ENCODE measurements at places on chromosomes 6 and 20.
A peak's percentile ranks its signal among the peaks of the same experiment; 100 is the strongest.

DNA sequence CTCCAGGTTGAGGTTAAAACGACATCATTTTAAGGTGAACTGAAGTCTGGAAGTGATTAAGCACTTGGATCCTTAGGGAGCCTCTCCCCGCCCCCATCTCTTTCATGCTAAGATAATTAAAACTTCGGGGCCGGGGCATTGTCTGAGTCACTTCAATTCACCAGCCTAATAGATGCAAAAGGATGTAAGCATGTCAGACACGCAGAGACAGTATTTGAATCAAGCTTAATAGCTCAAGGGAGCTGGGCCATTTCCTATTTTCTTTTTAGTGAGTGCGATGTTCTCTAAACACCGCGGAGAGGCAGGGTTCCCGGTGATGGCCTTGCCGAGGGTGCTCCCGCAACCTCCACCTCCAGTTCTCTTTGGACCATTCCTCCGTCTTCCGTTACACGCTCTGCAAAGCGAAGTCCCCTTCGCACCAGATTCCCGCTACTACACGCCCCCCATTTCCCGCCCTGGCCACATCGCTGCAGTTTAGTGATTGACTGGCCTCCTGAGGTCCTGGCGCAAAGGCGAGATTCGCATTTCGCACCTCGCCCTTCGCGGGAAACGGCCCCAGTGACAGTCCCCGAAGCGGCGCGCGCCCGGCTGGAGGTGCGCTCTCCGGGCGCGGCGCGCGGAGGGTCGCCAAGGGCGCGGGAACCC is 516 bp upstream of the IRF4 start:
- no peak for DNase-seq

- no peak for DNase-seq
These were observed 89.8 kb downstream of the MDN1 start for GRCh38 chr6:89729818-89730217.

DNA sequence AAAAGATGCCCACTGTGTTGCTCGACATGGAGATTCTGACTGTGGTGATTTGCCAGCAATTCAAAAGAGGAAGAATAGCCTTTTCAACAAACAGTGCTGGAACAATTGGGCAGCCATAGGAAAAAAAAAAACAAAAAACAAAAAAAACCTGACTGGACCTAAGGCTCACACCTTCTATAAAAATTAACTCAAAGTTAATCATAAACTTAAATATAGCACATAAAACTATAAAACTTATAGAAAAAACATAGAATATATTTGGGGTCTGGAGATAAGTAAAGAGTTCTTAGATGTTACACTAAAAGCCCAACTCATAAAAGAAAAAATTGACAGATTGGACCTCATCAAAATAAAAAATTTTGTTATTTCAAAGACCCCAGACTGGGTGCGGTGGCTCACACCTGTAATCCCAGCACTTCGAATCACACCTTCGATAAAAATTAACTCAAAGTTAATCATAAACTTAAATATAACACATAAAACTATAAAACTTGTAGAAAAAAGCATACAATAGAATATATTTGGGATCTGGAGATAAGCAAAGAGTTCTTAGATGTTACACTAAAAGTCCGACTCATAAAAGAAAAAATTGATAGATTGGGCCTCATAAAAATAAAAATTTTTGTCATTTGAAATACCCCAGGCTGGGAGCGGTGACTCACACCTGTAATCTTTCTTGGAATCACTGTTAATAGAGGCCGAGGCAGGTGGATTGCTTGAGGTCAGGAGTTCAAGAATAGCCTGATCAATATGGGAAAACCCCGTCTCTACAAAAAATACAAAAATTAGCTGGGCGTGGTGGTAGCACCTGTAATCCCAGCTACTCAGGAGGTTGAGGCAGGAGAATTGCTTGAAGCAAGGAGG is 115.6 kb upstream of the FAM83B start:
- DNase-seq: no peak

DNA sequence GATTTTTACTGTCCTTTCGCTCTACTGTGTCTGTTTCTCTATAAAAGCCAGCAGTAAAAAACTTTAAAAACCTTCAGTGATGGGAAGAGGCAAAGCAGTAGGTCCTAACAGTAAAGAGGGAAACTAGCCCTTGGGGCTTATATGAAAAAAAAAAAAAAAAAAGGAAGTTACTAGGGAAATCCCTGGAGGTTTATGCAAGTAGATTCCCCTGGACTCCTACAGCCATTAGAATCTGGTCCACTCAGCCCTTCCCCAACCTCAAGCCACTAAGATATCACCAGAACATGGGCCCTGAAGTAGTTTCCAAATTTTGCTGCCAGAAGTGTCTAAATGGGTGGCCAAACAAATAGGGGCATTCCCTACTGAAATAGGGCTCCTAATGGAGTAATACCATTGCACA is 70.5 kb upstream of the HINT3 start:
- no peak for DNase-seq

DNA sequence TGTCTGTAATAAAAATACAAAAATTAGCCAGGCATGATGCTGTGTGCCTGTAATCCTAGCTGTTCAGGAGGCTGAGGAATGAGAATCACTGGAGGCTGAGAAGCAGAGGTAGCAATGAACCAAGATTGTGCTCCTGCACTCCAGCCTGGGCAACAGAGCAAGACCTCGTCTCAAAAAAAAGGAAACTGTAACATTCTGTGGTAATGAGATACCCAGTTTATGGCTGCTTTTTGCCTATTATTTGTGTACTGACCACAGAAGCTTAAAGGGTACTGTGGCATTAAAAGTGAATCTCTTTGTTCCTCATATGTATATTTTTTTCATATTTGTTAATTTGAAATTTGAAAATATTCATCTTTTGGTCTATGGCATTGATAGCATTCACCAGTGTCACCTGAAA is 185.4 kb downstream of the UST start:
- DNase-seq: no peak

DNA sequence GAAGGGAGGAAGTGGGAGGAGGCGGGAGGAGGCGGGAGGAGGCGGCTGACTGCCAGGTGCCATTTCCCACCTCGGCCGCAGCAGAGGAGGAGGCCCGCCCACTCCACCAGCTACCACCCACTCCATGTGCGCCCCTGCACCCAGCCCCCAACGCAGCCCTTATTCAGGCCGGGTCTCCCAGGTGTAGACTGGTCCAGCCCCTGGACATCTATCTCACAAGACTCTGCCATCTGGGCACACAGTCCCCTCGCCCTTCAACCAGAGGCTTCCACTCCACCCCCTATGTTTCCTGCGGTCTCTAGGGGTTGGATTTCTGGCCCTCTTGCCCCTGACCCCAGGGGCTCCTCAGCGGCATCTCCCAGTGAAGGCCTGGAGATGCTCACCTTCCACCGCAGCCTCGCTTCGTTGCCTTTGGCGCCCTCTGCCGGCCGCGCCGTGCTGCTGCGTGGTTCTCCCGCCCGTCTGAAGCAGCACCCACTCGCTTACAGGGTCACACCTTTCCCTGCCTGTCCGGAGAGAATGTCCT is 32.6 kb upstream of the FAM83D start:
- DNase-seq: peak; percentile 76

GRCh38 chr6:38724343-38724742 is 9.2 kb downstream of the DNAH8 start:
- no peak for DNase-seq

- DNase-seq: no peak
These were observed 73.7 kb downstream of the SLC22A3 start for GRCh38 chr6:160421854-160422253.

GRCh38 chr6:131213501-131213990 is 78.3 kb downstream of the AKAP7 start:
- no peak for DNase-seq

GRCh38 chr6:159086033-159086618 is 41.3 kb upstream of the TAGAP start:
- no peak for DNase-seq

DNA sequence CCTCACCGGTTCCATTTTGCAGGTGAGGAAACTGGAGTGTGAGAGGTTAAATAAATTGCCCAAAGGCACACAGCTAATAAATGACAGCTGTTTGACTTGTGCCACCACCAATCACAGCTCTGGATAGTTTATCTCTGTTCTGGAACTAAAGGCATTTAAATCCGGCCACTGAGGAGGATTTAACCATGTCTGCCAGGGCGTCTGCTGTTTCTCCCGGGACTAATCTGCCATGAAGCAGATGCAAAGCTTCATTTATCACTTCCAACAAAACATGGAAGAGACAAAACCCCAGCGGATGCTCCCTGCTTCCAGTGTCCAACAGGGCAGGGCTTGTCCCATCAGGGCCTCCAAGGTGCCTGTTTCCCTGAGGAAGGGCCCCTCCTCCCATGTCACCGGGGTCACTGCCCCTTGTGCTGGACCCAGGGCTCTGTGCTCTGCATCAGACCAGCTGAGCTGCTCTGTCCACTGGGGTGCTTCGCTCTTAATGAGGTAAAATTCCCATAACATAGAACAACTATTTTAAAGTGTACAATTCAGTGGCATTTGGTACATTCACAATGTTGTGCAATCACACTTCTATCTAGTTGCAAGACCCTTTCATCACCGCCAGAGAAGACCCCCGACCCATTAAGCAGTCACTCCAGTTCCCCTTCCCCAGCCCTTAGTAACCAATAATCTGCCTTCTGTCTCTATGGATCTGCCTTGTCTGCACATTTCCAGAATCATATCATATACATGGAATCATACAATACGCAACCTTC is 244.3 kb downstream of the PTPRT start:
- DNase-seq: no peak

DNA sequence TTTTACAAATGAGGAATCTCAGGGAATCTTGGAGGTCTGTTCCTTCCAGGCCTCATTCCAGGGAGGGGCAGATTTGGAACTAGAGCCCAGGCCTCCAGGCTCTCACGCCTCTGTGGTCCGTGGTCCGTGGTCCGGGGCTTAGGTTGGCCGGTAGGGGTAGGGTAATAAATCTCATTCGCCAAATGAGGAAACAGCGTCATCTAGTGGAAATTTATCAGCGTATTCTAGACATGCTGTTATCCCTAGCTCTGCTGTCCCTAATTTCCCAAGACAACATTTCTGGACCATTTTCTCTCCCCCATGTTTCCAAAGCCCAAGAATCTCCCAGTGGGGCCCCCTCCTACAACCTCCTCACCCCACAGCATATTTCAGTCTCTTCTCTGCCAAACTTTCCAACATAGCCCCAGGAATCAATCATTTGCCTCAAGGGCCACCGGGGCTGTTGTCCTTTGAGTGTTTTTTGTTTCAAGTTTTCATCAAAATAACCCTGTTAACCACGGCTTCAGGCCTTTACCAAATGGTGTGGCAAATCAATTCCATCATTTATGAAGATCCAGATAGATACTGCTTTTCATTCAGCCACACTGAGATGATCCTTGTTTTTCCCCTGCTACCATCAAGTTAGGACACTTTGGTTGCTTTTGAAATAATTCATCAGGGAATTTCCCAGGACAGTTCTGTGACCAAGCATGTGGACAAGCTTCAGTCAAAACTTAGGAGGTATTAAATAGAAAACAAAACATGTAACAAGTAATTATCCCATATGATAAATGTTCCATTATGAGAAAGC is 126.8 kb downstream of the ALDH8A1 start:
- no peak for DNase-seq

- DNase-seq: no peak
These were observed 56.9 kb downstream of the PDE10A start for GRCh38 chr6:165605901-165606739.

GRCh38 chr6:87197547-87197946 is 42.2 kb downstream of the ZNF292 start:
- no peak for DNase-seq

- DNase-seq: no peak
These were observed 456.8 kb upstream of the GJE1 start for GRCh38 chr6:141675957-141676356.

DNA sequence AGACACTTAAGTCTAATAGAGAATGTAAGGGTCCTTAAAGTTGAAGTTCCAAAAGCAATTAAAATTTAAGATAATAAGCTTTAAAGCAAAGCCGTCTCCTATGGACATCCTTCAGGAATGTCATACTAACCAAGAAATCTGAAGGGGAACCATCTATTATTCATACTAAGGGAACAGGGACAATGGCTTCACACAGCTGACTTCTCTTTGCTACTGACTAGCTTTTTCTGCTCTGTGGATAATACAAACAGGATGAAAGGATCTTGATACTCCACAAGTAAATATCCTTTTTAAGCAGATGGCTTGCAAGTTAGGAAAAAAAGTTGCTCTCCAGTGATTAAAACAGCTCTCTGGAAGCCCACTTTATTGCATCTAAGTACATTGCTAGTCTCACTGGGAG is 178.6 kb downstream of the BACH2 start:
- no peak for DNase-seq

- DNase-seq: no peak
These were observed 792.0 kb upstream of the MAN1A1 start for GRCh38 chr6:120141601-120142000.

GRCh38 chr20:21518292-21518991 is 4.6 kb upstream of the NKX2-2 start:
- no peak for DNase-seq

DNA sequence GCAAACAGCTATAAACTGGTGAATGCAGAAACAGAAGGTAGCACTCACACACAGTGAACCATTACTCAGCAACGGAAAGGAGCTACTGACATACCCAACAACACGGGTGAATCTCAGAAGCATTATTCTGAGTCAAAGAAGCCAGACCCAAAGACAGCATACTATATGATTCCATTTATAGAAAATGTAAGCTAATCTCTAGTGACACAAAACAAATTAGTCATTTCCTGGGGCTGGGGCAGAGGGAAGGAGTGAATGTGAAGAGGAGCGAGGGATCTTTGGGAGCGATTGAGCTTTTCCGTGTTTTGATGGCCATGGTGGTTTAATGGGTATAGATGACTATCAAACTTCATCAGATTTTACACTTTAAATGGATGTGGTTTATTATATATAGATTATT is 614.6 kb downstream of the DHX35 start:
- DNase-seq: no peak

DNA sequence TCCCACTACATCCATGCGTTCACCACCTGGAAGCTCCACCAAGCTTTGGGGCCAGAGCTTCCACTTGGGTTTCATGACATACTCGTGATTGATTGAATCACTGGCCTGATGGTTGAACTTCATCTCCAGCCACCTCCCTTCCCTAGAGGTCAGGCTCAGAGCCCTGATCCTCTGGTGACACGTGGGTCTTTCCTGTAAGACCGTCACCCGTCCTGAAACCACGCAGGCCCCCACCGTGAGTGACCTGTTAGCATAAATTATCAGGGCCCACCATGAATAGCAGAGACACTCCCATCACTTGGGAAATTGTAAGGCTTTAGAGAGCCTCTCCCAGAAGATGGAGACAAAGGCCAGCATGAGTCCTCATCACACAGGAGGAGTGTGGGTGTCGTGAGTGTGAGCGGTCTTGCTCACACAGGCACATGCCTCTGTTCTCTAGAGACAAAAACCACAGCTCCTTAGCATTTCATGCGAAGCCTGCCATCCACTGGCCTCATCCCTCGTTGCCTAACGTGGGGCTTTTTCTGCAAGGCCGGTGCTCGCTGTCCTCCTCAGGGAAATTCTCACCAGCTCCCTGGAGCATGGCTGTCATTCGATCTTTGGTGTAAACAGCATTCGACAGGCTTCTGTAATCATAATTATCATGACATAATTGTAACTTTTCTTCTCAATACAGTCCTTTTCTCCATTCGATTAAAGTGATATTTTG is 65.1 kb upstream of the DUSP22 start:
- no peak for DNase-seq
